ENCODE measurements at places on chromosomes 12 and 14. TPM values are rescaled to one million over a fixed set of nuclear protein-coding genes. Genes with fewer than 3 reads are reported as not detected.

DNA sequence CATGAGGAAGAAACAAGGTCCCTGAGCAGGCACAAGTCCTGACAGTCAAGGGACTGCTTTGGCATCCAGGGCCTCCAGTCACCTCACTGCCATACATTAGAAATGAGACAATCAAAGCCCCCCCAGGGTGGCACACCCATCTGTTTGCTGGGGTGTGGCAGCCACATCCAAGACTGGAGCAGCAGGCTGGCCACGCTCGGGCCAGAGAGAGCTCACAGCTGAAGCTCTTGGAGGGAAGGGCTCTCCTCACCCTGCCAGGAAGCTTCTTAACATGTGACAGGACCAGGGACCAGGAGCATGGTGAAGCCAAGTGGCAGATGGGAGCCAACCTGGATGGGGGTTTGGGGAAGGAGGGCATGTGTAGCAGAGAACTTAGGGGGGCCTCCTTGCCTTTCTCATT, 10.0 kb downstream of the CACNB3 start:
- no peak for DNase-seq

Gene ARHGAP9
- total RNA-seq: not detected

Gene C12orf60
- 2.3 TPM for total RNA-seq

- peak; percentile 88 for DNase-seq
These were observed 1.1 kb downstream of the RHNO1 start for GRCh38 chr12:2877953-2878732.

Gene TBX5
- total RNA-seq: not detected

DNA sequence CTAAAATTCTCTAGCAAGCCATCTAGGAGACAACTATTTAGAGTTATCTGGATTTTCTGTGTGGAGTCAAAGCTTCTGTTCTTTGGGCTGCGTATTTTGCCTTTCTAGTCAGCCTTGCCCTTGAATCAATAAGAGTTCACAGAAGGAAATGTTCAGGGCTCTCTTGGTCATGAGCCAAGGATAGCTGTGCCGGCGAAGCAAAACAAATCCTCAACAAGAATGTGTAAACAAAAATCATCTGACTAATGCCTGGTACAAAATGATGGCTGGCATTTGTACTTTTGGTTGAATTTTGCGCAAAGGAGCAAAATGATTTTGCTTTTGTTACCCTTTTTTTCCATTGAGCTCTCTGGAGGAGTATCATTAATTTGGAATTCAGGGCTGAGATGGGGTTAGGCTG, 171.1 kb downstream of the DACT1 start:
- DNase-seq: peak; percentile 35

Measured in renal cortical epithelial cell (primary cell).